SJSA1 (cell line): ENCODE measurements at places on chromosomes 6 and 20. TPM values are rescaled to one million over a fixed set of nuclear protein-coding genes. Genes with fewer than 3 reads are reported as not detected.

The ENPP5 gene
- total RNA-seq = 0.94 and 2.8 TPM in 2 replicates

The SNAP91 gene
- not detected in 2 replicates for total RNA-seq

The STX11 gene
- 8.2 and 9.7 TPM in 2 replicates for total RNA-seq

The C6orf52 gene
- 0.50 and 2.2 TPM in 2 replicates for total RNA-seq

The ADGRG6 gene
- total RNA-seq = 3.4 and 4.5 TPM in 2 replicates

The DEF6 gene
- total RNA-seq = 0.05 TPM in 1 of 2 replicates, not detected in the other

The RIPPLY2 gene
- not detected in 2 replicates for total RNA-seq

GRCh38 chr6:136609873-136610706 lies 59.9 kb upstream of the MAP7 start:
- peaks cover 12% of the 10 kb centered on the region; the same call in 1 of the 2 replicates for H3K36me3 ChIP-seq
- H3K27me3 ChIP-seq = no peaks in the 10 kb centered on the region
- H3K4me1 ChIP-seq = peaks cover 65% of the 10 kb centered on the region

GRCh38 chr20:9160331-9160730 lies 91.4 kb downstream of the PLCB4 start:
- peaks cover 13% of the 10 kb centered on the region for H3K4me1 ChIP-seq
- no peak overlapping the region for H3K27ac ChIP-seq
- no peaks in the 10 kb centered on the region for H3K27me3 ChIP-seq
- H3K4me3 ChIP-seq = no peak overlapping the region

- no peak overlapping the region for H3K27ac ChIP-seq
- H3K36me3 ChIP-seq = no peaks in the 10 kb centered on the region
- H3K4me3 ChIP-seq = no peak overlapping the region
- no peaks in the 10 kb centered on the region for H3K4me1 ChIP-seq
- no peaks in the 10 kb centered on the region for H3K27me3 ChIP-seq
Observed at GRCh38 chr6:49202924-49203536, 260.0 kb downstream of the MMUT start.

DNA sequence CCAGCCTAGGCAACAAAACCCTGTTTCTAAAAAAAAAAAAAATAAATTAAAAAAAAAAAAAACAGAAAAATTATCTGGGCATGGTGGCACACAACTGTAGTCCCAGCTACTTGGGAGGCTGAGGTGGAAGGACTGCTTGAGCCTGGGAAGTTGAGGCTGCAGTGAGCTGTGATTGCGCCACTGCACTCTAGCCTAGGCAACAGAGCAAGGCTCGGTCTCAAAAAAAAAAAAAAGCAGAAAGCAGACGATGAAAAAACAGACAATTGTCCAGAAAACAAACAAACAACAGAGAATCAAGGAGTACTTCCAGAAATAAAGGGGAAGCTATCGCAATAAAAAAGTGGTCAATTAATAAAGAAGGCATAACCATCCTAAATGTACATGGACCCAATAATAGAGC lies 229.4 kb downstream of the GMDS start:
- no peak for DNase-seq
- no peaks in the 10 kb centered on the region; the same call in 1 of the 2 replicates for H3K4me1 ChIP-seq
- no peak overlapping the region for H3K4me3 ChIP-seq
- no peak overlapping the region for H3K27ac ChIP-seq
- H3K36me3 ChIP-seq = no peaks in the 10 kb centered on the region

GRCh38 chr6:19067165-19067564 lies 680.0 kb downstream of the RNF144B start:
- DNase-seq = no peak
- no peak overlapping the region for H3K4me3 ChIP-seq
- H3K4me1 ChIP-seq = no peaks in the 10 kb centered on the region
- no peaks in the 10 kb centered on the region for H3K36me3 ChIP-seq

GRCh38 chr20:22526512-22527012 lies 57.8 kb downstream of the FOXA2 start:
- no peaks in the 10 kb centered on the region for H3K4me1 ChIP-seq
- H3K36me3 ChIP-seq = no peaks in the 10 kb centered on the region
- no peak for DNase-seq
- no peaks in the 10 kb centered on the region for H3K27me3 ChIP-seq
- no peak overlapping the region for H3K27ac ChIP-seq
- H3K4me3 ChIP-seq = no peak overlapping the region

DNA sequence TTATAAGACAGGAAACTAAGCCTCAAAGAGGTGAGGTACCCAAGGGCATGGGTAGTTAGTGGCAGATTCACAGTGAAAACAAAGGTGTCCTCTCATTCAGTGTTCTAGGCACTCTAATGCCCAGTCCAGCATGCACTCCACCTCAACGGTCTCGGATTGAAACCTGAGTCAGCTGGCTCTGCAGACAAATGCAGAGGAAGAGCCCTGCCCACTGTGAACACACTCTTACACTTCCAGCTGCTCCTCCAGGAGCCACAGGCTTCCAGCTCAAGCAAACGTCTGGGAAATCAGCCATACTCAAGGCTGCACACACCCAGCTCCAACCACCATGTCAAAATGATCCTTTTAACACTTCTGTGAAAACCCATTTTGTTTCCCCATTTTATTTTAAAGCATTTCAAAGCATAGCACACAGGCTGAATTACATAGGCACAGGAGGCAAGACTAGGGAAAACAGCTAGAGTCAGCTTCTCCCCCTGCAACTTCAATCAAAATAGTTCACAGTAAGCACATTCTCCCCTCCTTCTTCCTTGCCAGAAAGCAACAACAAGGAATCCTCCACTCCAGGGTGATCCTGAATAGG lies 3.0 kb upstream of the IL17A start:
- no peaks in the 10 kb centered on the region for H3K4me1 ChIP-seq
- no peak overlapping the region for H3K27ac ChIP-seq
- peaks cover 6% of the 10 kb centered on the region; the same call in 1 of the 2 replicates for H3K27me3 ChIP-seq
- no peak for DNase-seq

DNA sequence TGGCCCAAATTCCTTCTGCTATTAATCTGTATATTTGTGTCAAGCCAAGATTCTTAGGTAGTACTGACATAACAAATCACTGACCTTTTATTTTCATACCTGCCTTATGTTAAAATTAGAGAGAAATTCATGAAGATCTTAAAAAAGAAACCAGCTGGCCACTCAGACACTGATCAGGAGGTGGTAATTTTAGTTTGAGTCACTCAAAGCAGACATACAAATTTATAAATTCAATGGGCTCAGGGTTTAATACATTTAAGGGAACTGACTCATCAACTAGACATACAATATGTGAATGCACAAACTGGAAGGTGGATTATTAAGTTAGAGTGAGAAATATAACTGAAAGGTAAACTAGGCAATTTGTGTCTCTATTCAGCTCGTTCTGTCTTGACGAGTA lies 711.9 kb upstream of the EYS start:
- no peak for DNase-seq
- H3K36me3 ChIP-seq = no peaks in the 10 kb centered on the region
- no peak overlapping the region for H3K4me3 ChIP-seq
- no peak overlapping the region for H3K27ac ChIP-seq
- H3K27me3 ChIP-seq = no peaks in the 10 kb centered on the region

- no peaks in the 10 kb centered on the region for H3K36me3 ChIP-seq
- no peak overlapping the region for H3K4me3 ChIP-seq
- peaks cover 43% of the 10 kb centered on the region for H3K27me3 ChIP-seq
- no peak for DNase-seq
- no peak overlapping the region for H3K27ac ChIP-seq
- peaks cover 12% of the 10 kb centered on the region for H3K4me1 ChIP-seq
Observed at GRCh38 chr6:117911150-117911549, 4.1 kb downstream of the SLC35F1 start.

DNA sequence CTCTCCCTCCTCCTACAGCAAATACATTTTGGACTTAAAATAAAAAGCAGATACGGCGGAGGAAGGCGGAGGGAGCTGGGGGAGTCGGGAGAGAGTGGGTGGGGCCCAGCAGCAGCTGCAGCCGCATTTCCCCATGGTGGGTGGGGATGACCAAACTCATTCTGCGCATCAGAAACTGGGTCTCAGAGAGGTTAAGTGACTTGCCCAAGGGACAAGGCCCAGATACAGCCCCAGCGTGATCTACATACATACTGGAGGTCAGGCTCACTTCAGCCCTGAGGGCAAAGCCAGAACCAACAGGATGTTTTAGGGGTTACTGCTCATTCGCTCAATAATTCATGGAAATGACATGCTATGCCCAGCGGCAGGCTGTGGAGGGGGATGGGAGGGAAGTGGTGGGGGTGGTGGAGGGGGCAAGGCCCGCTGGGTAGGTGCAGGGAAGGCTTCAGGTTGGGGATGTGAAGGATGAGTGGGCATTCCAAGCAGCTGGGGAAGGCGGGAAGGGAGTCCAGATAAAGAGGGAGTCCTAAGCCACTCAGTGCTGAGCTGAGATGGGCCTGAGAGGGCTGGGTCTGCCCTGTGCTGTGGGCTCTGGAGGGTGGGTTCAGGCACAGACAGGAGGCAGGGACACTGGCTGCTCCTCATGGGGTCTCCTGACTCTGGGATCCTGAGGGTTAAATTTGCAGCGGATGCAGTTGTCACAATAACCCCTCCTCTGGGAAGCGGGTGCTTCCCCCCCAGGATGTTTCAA lies 31.0 kb downstream of the DLGAP4 start:
- H3K4me1 ChIP-seq = no peaks in the 10 kb centered on the region
- H3K4me3 ChIP-seq = no peak overlapping the region
- no peaks in the 10 kb centered on the region for H3K36me3 ChIP-seq
- no peak for DNase-seq
- H3K27ac ChIP-seq = no peak overlapping the region
- H3K27me3 ChIP-seq = peaks cover 77% of the 10 kb centered on the region

- no peak for DNase-seq
- no peaks in the 10 kb centered on the region for H3K4me1 ChIP-seq
- no peaks in the 10 kb centered on the region for H3K27me3 ChIP-seq
- no peaks in the 10 kb centered on the region for H3K36me3 ChIP-seq
- no peak overlapping the region for H3K27ac ChIP-seq
Observed at GRCh38 chr6:78810698-78811097, 56.7 kb upstream of the IRAK1BP1 start.

DNA sequence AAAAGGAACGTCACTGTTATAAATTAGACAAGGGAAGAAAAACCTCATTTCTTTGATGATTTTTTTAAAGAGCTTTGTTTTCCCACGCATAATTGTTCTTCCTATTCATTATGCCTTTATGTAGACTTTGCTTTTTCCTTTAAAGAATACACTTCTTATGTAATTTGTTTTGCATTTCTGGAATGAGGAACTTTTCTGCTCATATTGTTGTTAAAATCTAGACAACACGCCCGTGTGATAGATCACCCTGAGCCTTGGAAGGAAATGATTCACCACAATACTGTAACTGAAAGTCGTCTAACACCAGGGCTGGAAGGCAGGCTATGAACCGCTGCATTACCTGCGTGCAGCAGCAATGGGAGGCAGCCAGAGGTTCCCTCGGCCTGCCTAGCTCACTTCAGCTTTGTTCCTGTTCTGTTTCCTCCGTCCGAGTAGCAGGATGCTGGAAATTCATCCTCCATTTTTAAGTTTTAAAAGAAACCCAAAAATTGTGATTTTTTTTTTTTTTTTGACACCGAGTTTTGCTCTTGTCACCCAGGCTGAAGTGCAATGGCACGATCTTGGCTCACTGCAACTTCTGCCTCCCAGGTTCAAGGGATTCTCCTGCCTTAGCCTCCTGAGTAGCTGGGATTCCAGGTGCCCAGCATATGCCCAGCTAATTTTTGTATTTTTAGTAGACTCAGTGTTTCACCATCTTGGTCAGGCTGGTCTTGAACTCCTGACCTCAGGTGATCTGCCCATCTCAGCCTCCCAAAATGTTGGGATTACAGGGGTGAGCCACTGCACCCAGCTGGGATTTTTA lies 49.6 kb upstream of the ZNF217 start:
- H3K4me1 ChIP-seq = peaks cover 19% of the 10 kb centered on the region
- H3K4me3 ChIP-seq = no peak overlapping the region; the same call in 1 of the 2 replicates
- no peaks in the 10 kb centered on the region for H3K27me3 ChIP-seq
- peak; percentile 88 for DNase-seq

DNA sequence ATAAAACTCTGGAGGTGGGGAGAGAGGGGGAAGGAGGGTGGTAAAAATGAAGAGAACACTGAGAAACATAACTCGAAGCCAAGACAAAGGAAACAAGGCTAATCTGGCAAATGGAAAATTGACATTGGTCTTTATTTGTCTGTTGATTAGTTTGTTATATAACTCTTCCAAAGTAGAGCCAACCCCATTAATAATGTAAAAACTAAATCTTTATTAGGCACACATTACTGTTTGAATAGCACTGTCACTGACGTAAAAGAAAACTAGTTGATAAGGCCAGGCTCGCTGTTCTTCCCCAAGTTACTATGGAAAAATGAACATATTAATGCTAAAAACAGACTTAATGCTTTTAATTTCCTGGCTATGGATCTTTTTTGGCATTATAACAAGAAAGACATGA lies 110.0 kb downstream of the MAP3K5 start:
- H3K36me3 ChIP-seq = no peaks in the 10 kb centered on the region
- no peak for DNase-seq
- H3K4me1 ChIP-seq = no peaks in the 10 kb centered on the region
- no peak overlapping the region for H3K27ac ChIP-seq
- no peak overlapping the region for H3K4me3 ChIP-seq

DNA sequence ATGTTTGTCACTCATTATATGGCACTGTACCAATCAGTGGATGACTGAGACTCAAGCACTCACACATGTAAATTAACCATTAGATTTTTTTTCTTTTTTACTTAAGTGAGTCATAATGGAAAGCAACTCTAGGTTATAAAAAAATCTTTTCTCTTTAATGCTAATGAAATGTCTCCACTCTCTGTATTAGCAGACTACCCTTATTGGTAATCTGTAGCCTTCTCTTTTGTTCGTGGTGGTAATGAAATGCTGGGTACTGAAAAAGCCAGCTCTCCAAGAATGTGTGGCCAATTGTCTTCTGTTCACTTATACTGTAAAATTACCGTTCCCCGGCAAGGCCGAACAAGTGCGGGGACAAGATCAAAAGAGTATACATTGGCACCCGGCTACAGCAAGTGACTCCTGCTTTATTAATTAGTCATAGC lies 69.0 kb downstream of the AFG1L start:
- no peaks in the 10 kb centered on the region for H3K4me1 ChIP-seq
- no peaks in the 10 kb centered on the region for H3K27me3 ChIP-seq
- H3K27ac ChIP-seq = no peak overlapping the region
- H3K4me3 ChIP-seq = no peak overlapping the region
- no peak for DNase-seq

GRCh38 chr6:37314487-37315156 lies 39.2 kb upstream of the RNF8 start:
- no peak for DNase-seq
- no peak overlapping the region for H3K27ac ChIP-seq
- peaks cover 63% of the 10 kb centered on the region for H3K36me3 ChIP-seq
- H3K4me1 ChIP-seq = peaks cover 15% of the 10 kb centered on the region
- no peaks in the 10 kb centered on the region for H3K27me3 ChIP-seq

DNA sequence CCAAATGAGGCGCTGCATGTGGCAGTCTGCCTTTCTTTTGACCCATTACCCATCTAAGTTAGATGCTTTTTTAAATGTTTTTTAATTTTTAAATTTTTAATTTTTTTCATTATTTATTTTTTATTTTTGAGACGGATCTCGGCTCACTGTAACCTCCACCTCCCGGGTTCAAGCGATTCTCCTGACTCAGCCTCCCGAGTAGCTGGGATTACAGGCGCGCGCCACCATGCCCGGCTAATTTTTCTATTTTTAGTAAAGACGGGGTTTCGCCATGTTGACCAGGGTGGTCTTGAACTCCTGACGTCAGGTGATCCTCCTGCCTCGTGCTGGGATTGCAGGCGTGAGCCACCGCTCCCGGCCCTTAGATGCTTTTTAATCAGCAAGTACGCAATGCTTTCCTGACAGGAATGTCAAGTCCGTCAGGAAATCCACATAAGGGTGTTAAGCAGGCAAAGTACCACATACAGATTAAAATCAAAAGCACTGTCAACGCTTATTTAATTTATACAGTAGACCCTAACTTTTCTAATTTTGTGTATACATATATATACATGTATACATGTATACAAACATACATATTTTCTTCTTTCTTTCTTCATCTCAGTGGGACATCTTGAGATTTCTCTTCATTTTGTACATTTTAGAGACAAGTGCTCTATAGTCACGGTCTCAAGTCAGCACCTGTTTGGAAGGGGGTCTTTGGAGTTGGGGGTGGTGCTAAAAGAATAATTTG lies 995 bp upstream of the GSTA4 start:
- H3K27ac ChIP-seq = no peak overlapping the region
- peak overlapping the region; percentile 44 for H3K4me3 ChIP-seq
- no peaks in the 10 kb centered on the region for H3K36me3 ChIP-seq
- H3K27me3 ChIP-seq = no peaks in the 10 kb centered on the region
- peaks cover 5% of the 10 kb centered on the region for H3K4me1 ChIP-seq
